DMS79 (cell line): ENCODE measurements at places on chromosomes 3 and 15.

- no peak for DNase-seq
Observed at GRCh38 chr3:138465925-138466324, 31.5 kb downstream of the ESYT3 start.

GRCh38 chr15:92068121-92068520, 214.6 kb downstream of the SLCO3A1 start:
- no peak for DNase-seq

DNA sequence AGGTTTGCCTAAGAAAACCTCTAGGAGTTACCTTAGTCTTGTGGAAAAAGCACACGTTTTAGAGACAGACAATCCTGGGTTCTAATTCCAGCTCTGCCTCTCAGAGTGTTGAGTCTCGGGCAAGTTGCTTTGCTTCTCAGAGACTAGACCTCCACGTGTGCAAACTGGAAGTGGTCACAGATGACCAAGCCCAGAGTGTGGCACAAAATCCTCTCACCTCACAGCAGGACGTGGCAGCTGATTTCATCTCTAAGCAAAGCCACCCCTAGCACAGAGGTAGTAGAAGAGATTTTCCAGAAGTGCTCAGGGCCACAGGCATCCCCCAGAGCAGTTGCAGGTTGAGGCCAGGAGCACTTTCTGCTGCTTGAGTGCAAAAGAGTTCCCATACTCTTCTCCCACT, 79.2 kb downstream of the CD47 start:
- DNase-seq: no peak

DNA sequence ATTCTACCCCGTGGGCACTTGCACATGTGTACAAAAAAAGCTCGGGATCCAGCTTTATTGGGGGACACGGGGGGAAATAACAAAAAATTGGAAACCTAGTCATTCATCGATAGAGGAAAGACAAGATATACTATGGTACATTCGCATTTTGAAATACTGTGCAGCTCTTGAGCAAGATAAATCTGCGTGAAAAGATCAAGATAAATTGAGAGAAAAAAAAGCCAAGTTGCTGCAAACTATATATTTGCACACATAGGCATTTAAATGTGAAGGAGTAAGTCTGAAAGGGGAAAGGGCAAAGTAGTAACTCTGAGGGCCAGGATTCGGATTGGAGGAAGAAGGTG, 620 bp upstream of the UBR1 start:
- DNase-seq: no peak

- DNase-seq: no peak
Observed at GRCh38 chr3:49785565-49786356, 581 bp downstream of the IP6K1 start.

DNA sequence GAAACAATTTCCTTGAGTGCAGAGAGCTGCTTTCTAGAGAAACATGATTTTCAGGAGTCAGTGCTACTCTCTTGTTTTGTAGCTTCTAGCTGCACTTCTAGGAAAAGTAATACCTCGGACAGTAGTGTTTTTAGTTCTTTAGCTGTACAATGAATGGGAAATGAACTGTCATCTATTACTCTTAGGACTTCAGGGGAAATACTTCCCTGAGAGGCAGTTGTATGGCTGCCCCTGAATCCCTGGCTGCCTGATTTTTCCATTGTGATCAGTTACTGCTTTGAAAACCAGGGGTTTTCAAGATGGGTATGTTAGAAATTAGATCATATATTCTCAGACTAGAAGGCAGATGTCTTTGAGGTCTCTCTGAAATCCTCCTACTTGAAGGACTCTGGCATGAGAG, 200.3 kb upstream of the SEMA6D start:
- DNase-seq: no peak

- DNase-seq: no peak
Observed at GRCh38 chr3:171101982-171102641, 75.6 kb upstream of the SLC2A2 start.

GRCh38 chr3:149717391-149718056, 34.8 kb downstream of the COMMD2 start:
- DNase-seq: peak; percentile 2

DNA sequence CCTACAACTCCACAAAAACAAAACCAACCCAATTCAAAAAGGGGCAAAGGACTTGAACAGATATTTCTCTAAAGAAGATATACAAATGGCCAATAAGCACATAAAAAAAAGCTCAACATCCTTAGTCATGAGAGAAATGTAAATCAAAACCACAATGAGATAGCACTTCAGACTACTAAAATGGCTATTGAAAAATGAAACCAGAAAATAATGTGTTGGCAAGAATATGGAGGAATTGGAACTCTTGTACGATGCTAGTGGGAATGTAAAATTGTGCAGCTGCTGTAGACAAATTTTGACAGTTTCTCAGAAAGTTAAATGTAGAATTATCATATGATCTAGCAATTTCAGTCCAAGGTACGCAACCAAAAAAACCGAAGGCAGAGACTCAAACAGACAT, 29.0 kb downstream of the KY start:
- no peak for DNase-seq

DNA sequence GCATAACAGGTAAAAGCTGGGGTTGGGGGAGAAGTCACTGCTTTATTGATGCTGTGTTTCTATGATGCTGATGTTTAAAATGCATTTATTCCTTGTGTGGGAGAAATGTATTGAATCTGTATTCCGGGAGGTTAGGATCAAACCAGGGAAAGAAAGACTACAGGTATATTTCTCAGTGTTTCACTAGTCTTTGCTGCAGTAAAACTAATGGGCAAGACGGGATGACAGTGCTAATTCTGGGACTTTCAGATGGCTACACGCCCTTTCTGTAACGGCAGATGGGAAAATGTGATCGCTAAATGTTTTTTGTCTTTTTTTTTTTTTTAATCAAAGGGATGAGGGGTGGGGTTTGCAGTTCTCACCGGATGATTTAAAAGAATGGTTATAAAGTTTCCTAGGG, 393 bp downstream of the CNTN6 start:
- DNase-seq: no peak

DNA sequence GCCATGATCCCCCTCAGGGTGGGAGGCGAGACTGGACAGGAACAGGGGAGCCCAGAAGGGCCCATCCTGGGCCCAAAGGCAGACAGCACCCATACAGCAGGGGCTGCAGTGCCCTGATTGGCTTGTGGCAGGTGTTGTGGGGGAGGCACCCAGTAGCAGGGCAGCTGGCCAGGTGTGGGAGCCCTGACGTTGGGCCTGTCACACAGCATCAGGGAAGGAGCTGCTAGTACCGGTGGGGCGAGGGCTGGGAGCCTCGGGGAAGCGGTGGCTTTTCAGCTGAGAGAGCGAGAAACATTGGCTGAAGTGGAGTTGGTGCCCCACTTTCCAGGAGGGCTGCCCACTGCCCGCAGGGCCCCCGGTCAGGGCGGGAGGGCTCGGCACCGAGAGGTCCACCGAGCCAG, 19.7 kb upstream of the CYP11A1 start:
- no peak for DNase-seq

GRCh38 chr3:194886836-194887235, 201.2 kb downstream of the FAM43A start:
- no peak for DNase-seq

DNA sequence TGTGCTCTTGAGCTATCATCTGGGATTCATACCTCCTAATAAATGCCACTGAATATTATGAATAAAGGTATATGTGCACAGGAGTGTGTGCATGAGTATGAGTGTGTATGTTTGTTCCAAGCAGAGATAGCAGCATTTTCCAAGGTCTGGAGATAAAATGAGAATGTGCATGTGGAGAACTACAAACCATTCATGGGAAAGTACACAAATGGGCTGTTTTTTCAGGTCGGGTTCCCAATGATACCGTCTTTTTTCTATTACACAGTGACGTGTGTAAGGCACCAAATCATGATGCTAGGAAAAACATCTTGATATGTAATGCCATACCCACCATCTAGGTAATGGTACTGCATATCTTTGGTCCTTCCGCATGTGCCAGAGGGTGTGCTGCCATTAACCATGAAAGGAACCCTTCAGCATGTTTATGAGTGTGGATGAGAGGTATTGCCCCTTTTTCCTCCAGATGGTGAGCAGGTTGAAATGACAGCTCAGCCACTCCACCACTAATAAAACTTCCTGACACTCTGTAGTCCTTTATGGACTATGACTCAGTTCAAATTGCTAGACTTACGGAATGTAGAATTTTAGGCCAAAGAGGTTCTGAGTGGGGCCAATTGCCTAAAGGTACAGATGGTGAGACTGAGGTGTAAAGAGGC, 36.4 kb upstream of the COPB2 start:
- DNase-seq: no peak

DNA sequence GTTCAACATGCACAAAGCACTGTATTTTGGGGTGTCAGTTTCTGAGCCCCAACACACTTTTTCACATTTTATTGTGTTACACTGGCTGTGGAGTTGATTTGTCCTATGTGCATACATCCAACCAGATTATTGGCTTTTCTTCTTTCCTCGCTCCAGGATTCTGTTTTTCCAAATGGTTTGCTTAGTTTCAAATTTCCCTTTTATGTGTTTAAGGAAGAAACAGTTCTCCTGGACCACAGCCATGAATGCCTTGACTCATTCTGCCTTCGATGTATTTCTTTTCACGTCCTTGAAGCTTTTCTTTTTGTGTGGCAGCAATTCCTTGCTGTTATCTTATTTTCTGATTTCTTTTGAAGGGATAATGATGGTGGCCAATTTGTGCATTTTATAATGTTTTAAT, 53.8 kb downstream of the CACNA2D3 start:
- peak; percentile 27 for DNase-seq

DNA sequence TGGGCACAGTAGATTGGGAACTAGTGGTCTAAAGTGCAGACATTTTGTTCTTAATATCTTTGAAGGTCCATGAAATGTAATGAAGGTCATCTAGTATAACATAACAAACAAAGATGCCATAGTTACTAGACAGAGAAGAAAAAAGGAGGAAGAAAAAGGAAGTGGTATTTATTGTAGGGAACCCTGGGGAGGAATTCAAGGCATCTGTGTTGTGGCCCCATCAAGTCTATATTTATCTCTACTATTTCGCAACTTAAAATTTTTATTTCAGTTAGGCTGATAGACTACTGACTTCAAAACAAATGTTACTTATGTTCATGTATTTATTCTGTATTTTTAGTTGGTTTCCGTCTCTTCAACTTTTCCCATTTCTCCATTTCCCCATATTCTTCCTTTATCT, 48.9 kb upstream of the ZDHHC23 start:
- DNase-seq: no peak

DNA sequence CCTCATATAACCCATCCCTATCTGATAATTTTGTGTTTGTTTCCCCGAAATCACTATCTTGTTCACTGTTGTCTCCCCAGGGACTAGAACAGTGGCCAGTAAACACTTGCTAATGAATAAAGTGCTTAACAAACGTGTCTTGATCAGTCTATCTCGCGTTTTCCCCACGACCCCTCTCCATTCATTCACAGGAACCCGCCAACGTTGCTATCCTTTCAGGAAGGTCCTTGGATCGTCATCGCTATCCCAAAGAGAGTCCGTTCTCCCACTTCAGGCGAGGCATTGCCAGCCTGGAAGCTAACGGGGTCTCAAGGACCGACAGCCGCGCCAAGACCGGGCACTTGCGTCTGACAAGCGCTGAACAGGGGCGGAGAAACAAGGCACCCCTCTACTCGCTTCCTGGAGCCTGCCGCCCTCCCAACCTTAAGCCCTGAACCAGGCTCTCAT, 344 bp downstream of the LINS1 start:
- DNase-seq: no peak

DNA sequence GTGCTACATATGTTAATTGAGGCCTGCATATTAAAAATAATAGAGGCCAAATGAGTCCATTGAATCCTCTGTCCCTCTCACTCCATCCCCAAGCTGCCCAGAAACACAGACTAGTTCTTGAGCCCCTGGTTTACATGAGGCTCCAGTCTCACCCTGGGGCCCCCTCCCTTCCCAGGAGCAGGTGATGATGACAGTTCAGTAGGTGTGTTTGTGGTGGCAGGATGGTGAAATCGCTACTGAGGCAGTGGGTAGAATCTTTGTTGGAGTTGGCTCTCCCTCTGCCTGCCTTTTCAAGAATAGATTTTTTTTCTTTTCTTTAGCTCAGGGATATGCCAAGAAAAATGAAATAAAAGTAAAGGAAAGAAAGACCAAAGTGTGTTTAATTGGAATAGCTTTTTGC, 288.7 kb downstream of the EPHB1 start:
- DNase-seq: no peak

GRCh38 chr3:44058022-44058867, 183.4 kb upstream of the TOPAZ1 start:
- DNase-seq: no peak

- DNase-seq: no peak
Observed at GRCh38 chr3:65628978-65629377, 409.7 kb downstream of the MAGI1 start.

GRCh38 chr15:61106044-61106834, 122.9 kb downstream of the RORA start:
- no peak for DNase-seq

- no peak for DNase-seq
Observed at GRCh38 chr3:113668015-113668414, 28.4 kb downstream of the USF3 start.

DNA sequence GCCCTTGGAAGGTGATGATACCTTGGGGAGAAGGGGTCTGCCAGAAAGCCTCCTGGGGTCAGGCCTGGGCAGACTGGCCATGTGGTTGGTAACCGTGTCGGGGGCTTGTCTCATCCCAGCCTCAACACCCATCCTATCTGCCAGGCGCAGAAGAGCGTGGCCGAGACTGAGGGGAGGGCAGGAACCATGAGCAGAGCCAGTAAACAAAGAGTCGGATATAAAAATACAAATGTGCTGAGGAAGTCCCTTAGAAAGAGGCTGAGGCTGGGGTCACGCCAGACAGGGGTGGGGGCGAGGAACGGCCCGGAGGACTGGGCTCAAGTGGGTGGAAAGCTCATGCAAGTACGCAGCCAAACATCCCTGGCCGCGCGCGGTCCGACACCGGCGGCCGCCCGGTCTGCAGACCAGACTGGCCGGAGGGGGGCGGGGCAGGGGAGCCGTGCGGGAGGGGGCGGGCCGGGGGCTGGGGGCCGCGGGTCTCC, 1.9 kb downstream of the CAMK2N2 start:
- DNase-seq: no peak

DNA sequence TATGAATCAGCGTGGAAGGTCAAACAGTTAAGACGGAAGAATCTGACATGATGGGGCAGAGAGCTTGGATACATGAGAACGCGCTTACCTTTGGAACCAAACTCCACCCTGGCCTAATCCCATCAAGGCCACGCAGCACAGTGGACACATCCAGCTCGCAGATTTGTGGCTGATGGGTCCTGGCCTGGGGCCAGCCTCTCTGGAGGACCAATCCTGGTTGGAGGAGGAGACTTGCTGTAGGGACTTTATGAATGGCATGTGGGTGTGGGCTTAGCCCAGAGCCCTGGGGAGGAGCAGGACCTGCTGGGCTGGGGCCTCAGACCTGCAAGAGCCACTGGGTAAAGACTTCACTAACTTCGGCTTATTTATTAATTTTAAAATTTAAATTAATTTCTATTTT, 73.4 kb upstream of the ANKRD34C start:
- no peak for DNase-seq

DNA sequence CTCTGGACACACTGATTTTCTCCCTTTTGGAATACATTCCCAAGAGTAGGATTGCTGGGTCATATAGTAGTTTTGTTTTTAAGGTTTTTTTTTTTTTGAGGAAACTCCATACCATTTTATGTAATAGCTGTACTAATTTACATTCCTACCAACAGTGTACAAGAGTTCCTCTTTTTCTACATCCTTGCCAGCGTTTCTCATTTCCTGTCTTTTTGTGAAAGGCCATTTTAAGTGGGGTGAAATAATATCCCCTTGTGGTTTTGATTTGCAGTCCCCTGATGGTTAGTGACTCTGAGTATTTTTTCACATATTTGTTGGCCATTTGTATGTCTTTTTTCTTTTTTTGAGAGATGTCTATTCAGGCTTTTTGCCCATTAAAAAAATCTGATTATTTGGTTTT, 1205.5 kb downstream of the ROBO1 start:
- DNase-seq: no peak

- DNase-seq: no peak
Observed at GRCh38 chr15:92079047-92079446, 225.5 kb downstream of the SLCO3A1 start.
